ENCODE measurements at places on chromosomes 5 and 9.

- peak; percentile 76 for DNase-seq
Observed at GRCh38 chr5:43007911-43008362, 32.2 kb downstream of the ANXA2R start.

DNA sequence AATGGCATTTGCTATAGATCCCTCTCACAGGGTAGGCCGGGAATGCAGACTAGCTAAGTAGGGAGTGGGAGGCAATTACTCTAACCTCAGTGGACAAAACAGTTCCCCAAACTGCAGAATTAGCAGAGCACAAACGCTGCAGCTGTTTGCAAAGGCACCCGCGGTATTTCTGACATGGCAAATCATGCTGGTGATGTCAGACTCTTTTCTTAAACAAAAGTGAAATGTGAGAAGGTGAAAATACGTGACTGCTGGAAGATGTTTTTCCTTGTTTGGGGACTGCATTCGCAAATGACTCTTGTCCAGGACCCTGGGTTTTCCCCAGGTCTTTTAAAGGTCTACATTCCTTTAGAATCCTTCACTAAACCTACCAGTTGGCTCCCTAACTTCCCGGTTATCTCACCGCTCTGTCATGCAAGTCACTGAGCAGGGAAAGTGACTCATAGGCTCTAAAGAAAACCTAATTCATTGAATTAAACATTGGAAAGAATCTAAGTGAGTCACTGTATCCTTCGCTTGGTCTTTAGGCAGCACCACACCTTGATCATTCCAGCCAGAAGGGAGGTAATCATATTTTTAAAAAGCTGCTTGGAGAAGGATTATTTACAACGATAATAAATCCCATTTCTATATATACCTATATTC is 91.5 kb upstream of the DNAH5 start:
- DNase-seq: peak; percentile 98

DNA sequence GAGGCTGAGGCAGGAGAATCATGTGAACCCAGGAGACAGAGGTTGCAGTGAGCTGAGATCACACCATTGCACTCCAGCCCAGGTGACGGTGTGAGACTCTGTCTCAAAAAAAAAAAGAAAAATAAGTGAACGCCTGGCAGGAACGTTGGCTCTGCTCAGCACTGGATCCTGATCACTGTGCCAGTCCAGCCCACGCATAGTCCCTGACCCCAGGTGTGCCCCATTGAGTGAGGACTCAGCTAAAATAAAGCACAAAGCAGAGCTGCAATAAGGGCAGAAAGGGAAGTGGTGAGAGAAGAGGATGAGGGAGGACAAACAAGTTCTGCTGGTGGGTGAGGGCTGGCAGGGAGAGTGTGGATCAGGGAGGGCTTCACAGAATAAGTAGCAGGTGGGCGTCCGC is 4.3 kb downstream of the GRHPR start:
- DNase-seq: no peak

DNA sequence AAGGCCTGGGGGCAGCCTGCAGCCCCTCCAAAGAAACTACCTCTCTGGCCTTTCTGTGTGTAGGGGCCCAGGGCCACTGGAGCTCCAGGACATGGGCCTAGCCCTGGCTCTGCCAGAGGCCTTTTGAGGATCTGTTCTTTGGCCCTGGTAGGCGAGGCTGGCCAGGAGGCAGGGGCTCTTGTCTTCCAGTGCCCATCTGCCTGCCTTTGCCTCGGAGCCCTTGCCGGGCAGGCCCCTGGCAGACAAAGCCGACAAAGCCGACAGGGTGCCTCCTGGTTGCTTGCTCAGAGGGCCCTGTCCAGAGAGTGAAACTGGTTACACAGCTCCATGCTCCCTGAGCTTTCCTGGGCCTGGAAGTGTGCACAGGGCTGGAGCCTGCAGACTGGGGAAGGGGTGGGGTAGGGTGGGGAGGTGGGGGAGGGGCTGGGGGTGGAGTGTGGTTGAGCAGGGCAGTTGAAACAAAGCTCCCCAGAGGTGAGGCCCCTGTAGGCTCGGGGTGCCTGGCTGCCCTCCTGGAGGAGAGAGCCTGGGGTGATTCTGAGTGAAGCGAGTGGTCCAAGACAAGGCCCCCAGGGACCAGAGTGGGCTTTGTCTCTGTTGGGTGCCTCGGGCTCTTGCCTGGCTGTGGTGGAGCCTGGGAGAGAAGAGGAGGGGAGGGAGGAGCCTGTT is 29.3 kb downstream of the PTPA start:
- peak; percentile 58 for DNase-seq

DNA sequence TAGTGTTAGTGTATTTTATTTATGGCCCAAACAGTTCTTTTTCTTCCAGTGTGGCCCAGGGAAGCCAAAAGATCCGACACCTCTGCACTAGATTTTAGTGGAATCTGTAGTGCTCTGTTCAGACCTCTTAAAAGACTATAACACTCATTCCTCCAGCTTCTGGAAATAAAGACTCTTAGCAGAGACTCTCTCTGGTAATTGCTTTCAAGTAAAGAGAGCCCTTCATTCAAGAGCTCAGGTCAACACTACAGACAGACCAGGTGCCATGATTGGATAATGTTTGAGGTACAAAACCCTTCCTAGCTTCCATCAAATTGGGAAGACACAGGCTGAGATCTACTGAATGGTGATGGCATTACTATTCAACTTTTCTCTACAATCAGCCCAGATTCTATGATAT is 255.8 kb downstream of the PRDM9 start:
- DNase-seq: no peak

DNA sequence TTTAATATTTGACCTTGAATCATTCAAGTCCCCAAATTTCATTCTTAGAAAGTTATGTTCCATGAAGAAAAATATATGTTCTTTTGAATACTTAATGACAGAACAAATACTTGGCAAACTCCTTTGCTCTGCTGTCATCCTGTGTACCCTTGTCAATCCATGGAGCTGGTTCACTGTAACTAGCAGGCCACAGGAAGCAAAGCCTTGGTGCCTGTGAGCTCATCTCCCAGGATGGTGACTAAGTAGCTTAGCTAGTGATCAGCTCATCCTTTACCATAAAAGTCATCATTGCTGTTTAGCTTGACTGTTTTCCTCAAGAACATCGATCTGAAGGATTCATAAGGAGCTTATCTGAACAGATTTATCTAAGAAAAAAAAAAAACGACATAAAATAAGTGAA is 65.4 kb downstream of the WDR41 start:
- DNase-seq: peak; percentile 88

- DNase-seq: no peak
Observed at GRCh38 chr5:88093765-88094164, 174.9 kb downstream of the TMEM161B start.
